ENCODE measurements at places on chromosomes 3 and 15. TPM values are rescaled to one million over a fixed set of nuclear protein-coding genes. Genes with fewer than 3 reads are reported as not detected.

Gene LRRN1
- 1.2 TPM for total RNA-seq

Gene SCN5A
- total RNA-seq: not detected

Gene GPR176
- total RNA-seq: 0.07 TPM

Gene FAM43A
- total RNA-seq: 3.5 TPM

Gene VWA5B2
- not detected for total RNA-seq

Gene GPR15
- total RNA-seq: 3.3 TPM

Gene ZNF80
- total RNA-seq: 0.33 TPM

Gene EPHB1
- not detected for total RNA-seq

Gene CHRD
- not detected for total RNA-seq

Gene PLSCR4
- 0.42 TPM for total RNA-seq

GRCh38 chr3:81249540-81250029, 511.9 kb downstream of the GBE1 start:
- H3K36me3 ChIP-seq: no peaks in the 10 kb centered on the region
- H3K27me3 ChIP-seq: no peaks in the 10 kb centered on the region
- no peak for DNase-seq
- H3K27ac ChIP-seq: no peak overlapping the region
- no peaks in the 10 kb centered on the region for H3K4me1 ChIP-seq

DNA sequence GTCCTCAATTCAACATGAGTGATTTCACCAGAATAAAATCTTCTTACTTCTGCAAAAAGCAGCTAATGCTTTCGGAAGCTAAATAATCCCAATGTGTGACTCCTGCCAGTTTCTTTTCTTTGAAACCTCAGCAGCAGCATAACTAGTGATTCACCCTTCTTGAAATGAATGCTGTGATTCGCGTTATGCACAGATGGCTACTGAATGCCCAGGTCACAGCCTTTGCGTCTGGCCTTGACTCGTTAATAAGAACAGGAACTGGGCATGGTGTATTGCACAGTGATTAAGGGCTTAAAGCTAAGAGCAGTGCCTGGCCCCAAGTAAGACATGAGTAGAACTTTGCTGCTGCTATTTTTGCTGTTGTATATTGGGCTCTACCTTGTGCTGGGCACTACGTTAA, 19.0 kb downstream of the CGNL1 start:
- H3K4me3 ChIP-seq: no peak overlapping the region
- no peak for DNase-seq
- H3K27ac ChIP-seq: no peak overlapping the region
- no peaks in the 10 kb centered on the region for H3K4me1 ChIP-seq
- H3K27me3 ChIP-seq: no peaks in the 10 kb centered on the region

- H3K27me3 ChIP-seq: no peaks in the 10 kb centered on the region
- DNase-seq: no peak
- no peak within 1 kb of the TSS for H3K4me3 ChIP-seq
- no peak within 1 kb of the TSS for H3K27ac ChIP-seq
Measured at GRCh38 chr15:78092261-78093041, at the start of gene SH2D7. Gene SH2D7 (plus strand): TSS chr15:78092561. CDS start chr15:78092585, 24 bp downstream.

- no peak for DNase-seq
- no peaks in the 10 kb centered on the region for H3K4me1 ChIP-seq
- no peak overlapping the region for H3K27ac ChIP-seq
- H3K27me3 ChIP-seq: no peaks in the 10 kb centered on the region
Measured at GRCh38 chr3:46052531-46052930, 25.2 kb upstream of the XCR1 start.

GRCh38 chr3:112417696-112418318, 81.5 kb downstream of the BTLA start:
- no peaks in the 10 kb centered on the region for H3K27me3 ChIP-seq
- DNase-seq: no peak
- H3K4me3 ChIP-seq: no peak overlapping the region
- no peak overlapping the region for H3K27ac ChIP-seq

GRCh38 chr3:115836944-115837343, 213.6 kb downstream of the GAP43 start:
- H3K4me1 ChIP-seq: no peaks in the 10 kb centered on the region
- no peaks in the 10 kb centered on the region for H3K36me3 ChIP-seq
- no peaks in the 10 kb centered on the region for H3K27me3 ChIP-seq
- no peak overlapping the region for H3K27ac ChIP-seq
- H3K4me3 ChIP-seq: no peak overlapping the region

DNA sequence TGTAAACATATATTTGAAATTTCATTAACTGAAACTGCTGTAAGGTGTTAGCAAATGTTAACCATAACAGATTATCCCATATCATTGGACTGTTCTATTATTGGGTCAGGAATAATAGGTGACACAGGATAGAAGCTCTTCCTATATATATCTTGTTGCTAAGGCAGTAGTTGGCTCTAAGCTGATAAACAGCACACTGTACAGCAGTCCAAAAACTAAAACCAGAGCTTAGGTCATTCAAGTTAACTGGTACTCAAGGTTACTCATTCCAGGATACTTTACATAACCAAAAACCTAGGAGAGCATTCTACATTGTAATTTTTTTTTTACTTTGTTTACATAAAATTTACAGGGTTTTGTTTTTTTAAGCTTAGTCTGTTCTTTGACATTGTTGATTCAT, 8.9 kb downstream of the DNAJC19 start:
- peaks cover 14% of the 10 kb centered on the region for H3K36me3 ChIP-seq
- no peak for DNase-seq
- no peak overlapping the region for H3K4me3 ChIP-seq
- no peak overlapping the region for H3K27ac ChIP-seq

DNA sequence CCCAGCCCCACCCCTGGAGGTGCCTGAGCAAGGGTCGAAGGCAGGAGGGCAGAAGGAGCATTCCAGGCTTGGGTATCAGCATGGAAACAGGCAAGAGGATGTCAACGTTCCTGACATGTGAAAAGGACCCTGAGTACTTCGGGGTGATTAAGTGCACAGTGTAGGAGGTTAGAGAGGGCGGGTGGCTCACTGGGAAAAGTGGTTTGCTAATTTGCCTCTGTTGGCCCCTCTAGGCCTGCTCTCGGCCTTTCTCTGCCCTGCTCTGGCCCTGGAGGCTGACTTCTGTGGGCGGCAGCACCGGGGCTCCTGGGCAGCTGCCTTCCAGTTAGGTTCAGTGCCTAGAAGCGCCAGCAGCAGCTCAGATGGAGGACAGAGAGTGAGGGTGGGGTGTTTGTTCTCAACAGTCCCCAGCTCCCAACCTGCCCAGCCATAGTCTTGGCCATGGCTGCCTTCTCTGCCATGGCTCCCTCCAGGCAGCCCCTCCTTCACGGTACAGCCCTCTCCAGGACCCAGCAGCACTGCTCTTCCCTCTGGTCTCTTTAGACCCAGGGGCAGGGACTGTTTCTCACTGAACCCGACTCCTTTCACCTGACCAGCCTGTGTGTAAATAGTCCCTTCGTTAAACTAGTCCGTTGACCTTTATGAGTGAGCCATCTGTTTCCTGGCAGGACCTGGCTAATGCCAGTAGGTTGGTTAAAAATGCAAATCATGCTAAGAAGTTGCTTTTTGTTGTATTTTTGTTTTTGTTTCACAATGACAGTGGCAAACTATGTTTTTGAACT, 107.1 kb upstream of the TPM1 start:
- H3K4me1 ChIP-seq: no peaks in the 10 kb centered on the region
- H3K36me3 ChIP-seq: no peaks in the 10 kb centered on the region
- no peak for DNase-seq
- H3K4me3 ChIP-seq: no peak overlapping the region

DNA sequence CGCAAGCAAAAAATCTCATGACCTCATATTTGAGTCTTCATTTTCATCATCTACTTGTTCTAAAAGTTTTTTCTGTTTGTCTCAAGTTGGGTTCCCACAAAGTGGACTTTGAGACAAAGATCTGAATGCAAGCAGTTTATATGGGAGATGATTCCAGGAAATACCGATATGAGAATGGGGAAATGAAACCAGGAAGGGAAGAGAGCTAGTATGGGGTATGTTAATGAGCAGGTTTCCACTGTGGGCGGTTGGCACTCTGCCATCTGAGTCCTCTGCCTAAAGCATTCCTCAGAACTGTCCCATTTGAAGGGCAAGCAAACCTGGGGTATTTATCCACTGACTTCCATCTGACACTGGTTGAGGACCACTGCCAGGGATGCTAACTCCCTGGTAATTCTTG, 8.8 kb downstream of the ADPRH start:
- H3K4me3 ChIP-seq: no peak overlapping the region
- H3K27me3 ChIP-seq: no peaks in the 10 kb centered on the region
- H3K27ac ChIP-seq: no peak overlapping the region
- H3K4me1 ChIP-seq: no peaks in the 10 kb centered on the region

- H3K27ac ChIP-seq: no peak overlapping the region
- no peaks in the 10 kb centered on the region for H3K36me3 ChIP-seq
- H3K4me1 ChIP-seq: no peaks in the 10 kb centered on the region
- DNase-seq: no peak
Measured at GRCh38 chr15:79092382-79092781, 1.8 kb upstream of the RASGRF1 start.

GRCh38 chr3:112699436-112699978, 58.6 kb upstream of the CCDC80 start:
- no peak for DNase-seq
- no peak overlapping the region for H3K4me3 ChIP-seq
- no peaks in the 10 kb centered on the region for H3K27me3 ChIP-seq
- H3K4me1 ChIP-seq: no peaks in the 10 kb centered on the region

DNA sequence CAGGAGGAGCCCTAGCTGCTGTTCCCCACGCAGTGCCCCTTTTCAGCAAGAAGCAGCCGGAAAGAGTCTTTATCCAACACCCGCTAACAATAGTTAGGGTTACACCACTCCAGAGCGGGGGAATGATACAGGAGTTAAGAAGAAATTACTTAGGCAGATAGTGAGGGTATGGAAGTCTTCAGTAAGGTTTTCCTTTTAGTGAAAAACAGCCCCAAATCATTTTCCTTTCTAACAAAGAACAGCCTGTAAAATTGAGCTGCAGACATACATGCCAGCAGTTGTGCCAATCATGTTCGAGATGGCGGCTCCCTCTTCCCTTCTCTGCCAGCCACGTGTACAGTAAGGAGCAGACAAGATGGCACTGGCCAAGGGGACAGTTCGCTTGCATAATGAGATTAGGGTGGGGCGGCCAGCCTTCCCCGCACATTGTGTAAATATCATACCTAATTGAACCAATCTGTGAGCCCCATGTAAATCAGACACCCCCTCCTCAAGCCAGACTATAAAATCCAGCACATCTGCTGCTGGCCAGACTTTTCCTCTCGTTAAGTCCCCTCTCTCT, 18.5 kb upstream of the SENP5 start:
- H3K27me3 ChIP-seq: no peaks in the 10 kb centered on the region
- no peaks in the 10 kb centered on the region for H3K4me1 ChIP-seq
- no peak overlapping the region for H3K4me3 ChIP-seq
- H3K36me3 ChIP-seq: no peaks in the 10 kb centered on the region
- H3K27ac ChIP-seq: no peak overlapping the region

GRCh38 chr3:9399746-9400145, 2.3 kb downstream of the SETD5 start:
- DNase-seq: no peak
- no peaks in the 10 kb centered on the region for H3K27me3 ChIP-seq
- peaks cover 9% of the 10 kb centered on the region for H3K36me3 ChIP-seq
- H3K4me3 ChIP-seq: peak overlapping the region; percentile 88
- peaks cover 42% of the 10 kb centered on the region for H3K4me1 ChIP-seq
- H3K27ac ChIP-seq: peak overlapping the region; percentile 92

- no peaks in the 10 kb centered on the region for H3K4me1 ChIP-seq
- no peaks in the 10 kb centered on the region for H3K27me3 ChIP-seq
- no peak for DNase-seq
- H3K4me3 ChIP-seq: no peak overlapping the region
Measured at GRCh38 chr15:46293550-46293949, 658.7 kb downstream of the SQOR start.

DNA sequence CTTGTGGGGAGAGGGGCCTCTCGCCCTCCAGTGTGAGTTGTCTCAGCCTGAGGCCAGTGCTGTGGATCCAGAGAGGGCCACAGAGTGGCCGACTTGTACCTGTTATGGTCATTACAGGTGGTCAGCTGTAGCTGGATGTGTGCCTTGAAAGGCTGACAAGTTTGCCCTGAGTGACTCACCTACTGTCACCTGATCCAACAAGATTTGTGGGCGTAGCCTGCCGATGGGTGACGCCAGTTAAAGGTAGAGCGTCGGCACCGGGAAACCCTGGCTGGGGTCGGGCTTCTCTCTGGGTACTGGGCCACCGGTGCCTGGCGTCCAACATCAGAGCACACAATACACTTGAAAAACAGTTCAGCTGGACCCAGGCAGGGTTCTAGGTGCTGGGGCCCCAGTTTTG, 2.8 kb upstream of the ISG20 start:
- H3K4me1 ChIP-seq: peaks cover 87% of the 10 kb centered on the region
- peak; percentile 75 for DNase-seq
- no peaks in the 10 kb centered on the region for H3K27me3 ChIP-seq
- peak overlapping the region; percentile 99 for H3K27ac ChIP-seq
- no peaks in the 10 kb centered on the region for H3K36me3 ChIP-seq
- peak overlapping the region; percentile 59 for H3K4me3 ChIP-seq

DNA sequence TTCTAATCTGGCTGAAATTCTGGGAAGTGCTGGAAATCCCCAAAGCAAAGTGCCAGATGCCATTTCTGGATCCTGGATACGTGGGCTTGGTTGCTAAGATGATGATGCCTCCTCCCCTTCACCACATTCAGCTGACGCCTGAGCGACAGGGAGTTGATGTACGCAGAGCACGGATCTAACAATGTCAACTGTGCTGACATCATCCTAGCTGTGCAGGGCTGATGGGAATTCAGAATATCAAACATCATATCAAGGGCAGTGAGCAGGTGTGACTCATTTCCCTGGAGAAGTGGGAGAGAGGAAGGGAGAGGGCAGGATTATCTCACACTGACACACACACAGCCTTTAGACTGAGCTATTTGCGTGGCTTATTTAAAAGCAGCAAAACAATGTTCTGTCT, 92.6 kb upstream of the ZBTB20 start:
- no peaks in the 10 kb centered on the region for H3K27me3 ChIP-seq
- no peak overlapping the region for H3K27ac ChIP-seq
- H3K4me1 ChIP-seq: no peaks in the 10 kb centered on the region

DNA sequence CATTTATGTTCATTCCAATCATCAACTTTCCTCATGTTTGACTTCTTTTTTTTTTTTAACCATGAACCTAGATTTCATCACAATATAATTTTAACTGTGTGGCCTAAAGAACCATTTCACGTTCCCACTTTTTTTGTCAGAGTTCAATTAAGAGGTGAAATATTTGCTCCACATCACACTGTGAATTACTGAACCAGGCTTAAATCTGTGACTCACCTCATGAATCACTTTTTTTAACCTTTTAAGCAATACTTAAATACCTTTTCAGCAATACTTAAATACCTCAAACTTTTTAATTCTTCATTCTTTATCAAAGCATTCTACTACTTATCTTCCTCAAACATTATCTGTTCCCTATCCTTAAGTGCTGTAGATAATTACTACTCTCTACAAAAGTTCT, 137.6 kb downstream of the SI start:
- no peaks in the 10 kb centered on the region for H3K27me3 ChIP-seq
- DNase-seq: no peak
- H3K27ac ChIP-seq: no peak overlapping the region
- no peaks in the 10 kb centered on the region for H3K4me1 ChIP-seq
- H3K4me3 ChIP-seq: no peak overlapping the region

DNA sequence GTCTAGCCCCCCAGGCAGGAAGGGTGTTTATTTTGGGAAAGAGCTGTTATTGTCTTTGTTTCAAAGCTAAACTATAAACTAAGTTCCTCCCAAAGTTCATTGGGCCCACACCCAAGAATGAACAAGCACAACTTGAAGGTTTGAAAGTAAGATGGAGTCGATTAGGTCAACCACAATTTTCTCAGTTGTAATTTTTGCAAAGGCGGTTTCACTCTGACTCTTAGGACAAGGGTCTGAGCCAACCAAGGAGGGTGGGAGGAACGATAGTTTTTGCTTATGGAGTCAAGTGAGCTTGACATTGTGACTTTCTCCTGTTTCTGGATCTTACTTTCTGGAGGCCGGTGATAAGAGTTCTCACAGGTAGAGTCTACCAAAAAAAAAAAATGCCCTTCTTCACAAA, 5.8 kb upstream of the ZNF770 start:
- peaks cover 2% of the 10 kb centered on the region for H3K27me3 ChIP-seq
- no peak for DNase-seq
- H3K4me3 ChIP-seq: no peak overlapping the region
- no peak overlapping the region for H3K27ac ChIP-seq
